ENCODE measurements at places on chromosomes 16 and 17.

DNA sequence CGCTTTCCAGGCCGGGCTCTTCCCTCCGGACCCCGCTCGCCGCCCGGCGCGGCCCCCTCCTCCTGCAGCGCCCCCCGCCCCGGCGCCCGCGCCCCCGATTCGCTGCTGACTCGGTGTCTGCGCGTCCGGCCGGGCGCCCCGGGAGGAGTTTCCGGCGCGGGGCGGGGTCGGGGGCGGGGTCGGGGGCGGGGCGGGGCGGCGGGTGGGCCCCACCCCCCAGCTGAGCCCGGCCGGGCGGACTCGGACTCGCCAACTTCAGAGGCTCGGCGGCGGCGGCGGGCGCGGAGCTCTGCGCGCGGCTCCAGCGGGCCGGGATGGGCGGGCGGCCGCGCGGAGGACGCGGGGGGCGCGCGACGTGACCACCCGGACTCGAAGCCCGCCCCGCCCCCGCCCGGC lies at the start of gene METRNL:
Gene METRNL, plus strand, starts transcription at position 258 of the 396 bp plus-strand sequence. CDS start 207 bp downstream, outside the sequence.
- DNase-seq = peak; percentile 72

- no peak for DNase-seq
Measured at GRCh38 chr17:69764146-69764545, 310.9 kb upstream of the KCNJ16 start.

DNA sequence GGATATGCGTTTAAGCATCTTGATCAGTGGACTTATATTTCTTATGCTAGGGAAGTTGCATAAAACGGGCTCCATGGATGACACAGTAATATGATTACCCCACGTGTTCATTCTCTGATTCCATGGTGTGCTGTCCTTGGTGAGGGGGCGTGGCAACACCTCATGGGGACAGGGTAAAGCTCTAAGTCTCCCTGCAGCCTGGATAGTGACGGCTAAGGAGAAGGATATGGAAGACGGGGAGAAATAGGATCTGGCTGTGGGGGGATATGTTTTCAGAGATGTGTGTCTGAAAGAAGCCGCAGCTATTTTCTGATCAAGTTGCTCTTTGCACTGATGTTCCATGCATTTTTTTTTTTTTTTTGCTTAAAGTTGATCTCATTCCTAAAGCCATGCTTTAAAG lies 84.3 kb downstream of the MARCHF10 start:
- no peak for DNase-seq

DNA sequence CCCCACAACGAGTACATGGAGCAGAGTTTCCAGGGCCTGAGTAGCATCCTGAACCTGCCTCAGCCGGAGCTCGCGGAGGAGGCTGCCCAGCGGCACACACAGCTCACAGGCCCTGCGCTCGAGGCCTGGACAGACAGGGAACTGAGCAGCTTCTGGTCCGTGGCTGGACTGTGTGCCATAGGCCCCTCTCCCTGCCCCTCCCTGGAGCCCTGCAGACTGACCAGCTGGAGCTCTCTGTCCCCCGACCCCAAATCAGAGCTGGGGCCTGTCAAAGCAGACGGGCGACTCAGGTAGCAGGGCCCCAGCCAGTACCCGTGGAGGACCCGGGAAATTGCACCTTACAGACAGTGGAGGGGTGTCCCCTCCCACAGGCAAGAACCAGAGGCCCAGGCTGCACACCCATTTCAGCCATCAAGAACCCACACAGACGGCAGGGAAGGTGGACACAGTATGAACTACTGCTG lies 13.0 kb downstream of the MRPL27 start:
- no peak for DNase-seq

DNA sequence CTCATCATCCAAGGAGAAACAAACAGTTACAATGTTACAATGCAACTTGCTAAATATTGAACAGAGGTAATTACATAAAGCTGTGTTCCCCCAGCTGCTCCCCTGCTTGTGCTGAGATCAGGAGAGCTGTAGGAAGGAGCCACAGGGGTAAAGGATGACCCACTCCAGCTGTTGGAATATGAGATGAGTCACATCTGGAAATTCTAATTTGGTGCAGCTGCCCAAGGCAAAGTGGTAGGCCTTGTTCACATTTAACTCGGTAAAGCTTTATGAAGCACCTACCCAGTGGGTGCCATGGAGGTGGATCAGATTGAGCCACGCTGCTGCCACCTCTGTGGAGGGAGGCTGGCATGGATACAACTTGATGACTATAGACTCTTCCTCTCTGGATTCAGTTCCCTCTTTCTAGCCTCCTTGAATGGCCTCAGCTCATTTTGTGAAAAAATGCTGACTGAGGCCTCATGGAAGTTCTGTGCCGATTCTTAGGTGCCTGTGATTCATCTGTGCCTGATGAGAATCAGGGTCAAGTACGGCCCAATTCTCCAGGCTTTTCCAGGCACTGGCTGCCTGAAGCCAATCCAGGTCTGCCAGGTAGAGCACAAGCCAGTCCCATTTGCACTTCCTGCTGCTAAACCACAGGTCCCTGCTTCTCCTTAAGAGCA lies 7.4 kb downstream of the ZNF689 start:
- peak; percentile 9 for DNase-seq

DNA sequence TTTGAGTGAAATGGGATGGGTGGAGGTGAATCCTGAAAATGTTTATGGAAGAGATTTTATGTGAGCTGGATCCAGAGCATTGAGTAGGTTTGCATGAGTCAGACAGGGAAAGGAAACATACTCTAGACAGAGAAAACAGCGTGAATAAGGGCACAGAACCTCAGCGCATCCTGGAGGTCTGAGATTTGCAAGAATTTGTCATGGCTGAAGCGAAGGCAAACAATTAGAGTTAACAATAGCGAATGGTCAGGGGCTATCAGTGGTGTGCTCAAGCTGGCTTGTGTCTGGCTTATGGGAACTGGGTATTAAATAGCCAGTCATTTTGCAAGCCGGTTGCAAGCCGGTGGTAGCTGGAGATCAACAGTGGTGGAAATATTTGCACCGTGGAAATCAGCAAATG lies 36.4 kb downstream of the MAP2K6 start:
- DNase-seq = no peak

DNA sequence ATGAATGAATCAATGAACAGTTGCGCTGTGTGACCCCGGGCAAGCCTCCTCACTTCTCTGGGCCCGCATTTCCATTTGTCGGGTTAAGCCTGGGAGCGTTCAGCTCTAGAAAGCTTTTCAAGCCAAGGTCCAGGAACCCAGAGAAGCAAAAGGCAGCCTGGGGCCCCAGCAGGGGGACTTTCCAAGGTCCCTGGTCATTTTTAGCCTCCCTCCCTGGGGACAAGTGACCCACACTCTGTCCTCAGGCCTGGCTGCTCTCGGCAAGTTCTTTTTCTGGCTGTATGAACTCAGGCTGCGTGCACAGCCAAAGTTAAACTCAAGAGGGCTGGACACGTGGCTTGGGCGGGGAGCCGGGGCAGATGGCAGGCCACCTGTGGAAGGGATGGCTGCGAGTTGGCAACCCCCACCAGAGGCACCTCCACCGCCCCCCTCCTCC lies 41.4 kb upstream of the CIBAR2 start:
- DNase-seq = no peak

- DNase-seq = no peak
Measured at GRCh38 chr17:35006961-35007360, 26.6 kb downstream of the LIG3 start.

DNA sequence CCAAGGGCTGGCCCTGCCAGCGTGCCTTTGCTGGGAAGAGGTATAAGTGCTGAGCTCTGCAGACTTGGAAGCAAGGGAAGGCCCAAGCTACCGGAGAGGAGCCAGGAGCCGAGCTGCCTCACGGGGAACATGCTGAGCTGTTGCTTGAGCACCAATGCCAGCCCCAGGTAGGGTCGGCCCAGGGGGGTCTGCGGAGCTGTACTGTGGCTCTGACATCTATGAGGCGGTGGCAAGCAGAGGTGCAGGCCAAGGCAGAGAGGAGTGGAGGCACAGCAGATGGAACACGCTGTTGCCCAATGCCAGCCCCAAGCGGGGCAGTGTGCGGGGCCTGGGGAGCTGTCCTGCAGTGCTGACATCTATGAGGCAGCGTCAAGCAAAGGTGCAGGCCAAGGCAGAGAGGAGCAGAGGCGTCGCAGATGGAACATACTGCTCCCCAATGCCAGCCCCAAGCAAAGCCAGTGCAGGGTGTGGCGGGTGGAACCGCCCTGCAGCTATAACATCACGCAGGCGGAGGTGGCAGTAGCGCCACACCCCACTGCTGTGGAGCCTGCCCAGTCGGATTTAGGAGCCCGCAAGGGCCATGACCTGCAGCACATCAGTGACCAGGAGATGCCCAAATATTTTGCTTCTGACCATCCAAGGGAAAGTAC lies 10.0 kb downstream of the GGA2 start:
- no peak for DNase-seq

DNA sequence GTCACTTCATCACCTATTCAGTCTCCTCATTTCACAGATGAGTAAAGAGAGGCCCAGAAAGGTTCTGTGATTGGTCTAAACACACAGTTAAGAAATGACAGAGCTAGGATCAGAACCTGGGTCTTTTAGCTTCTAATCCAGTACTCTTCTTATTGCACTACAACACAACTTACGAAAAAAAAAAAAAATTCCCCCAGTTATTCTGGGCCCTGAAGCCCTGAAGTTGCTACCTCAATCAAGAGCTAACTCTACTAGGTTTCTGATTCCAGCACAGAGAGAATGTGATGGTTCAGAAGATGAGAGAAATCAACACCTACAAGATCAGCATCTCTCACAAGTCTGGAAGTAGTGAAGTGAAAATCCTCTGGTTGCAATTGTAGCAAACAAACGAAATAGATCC lies 37.3 kb downstream of the GRB7 start:
- no peak for DNase-seq

DNA sequence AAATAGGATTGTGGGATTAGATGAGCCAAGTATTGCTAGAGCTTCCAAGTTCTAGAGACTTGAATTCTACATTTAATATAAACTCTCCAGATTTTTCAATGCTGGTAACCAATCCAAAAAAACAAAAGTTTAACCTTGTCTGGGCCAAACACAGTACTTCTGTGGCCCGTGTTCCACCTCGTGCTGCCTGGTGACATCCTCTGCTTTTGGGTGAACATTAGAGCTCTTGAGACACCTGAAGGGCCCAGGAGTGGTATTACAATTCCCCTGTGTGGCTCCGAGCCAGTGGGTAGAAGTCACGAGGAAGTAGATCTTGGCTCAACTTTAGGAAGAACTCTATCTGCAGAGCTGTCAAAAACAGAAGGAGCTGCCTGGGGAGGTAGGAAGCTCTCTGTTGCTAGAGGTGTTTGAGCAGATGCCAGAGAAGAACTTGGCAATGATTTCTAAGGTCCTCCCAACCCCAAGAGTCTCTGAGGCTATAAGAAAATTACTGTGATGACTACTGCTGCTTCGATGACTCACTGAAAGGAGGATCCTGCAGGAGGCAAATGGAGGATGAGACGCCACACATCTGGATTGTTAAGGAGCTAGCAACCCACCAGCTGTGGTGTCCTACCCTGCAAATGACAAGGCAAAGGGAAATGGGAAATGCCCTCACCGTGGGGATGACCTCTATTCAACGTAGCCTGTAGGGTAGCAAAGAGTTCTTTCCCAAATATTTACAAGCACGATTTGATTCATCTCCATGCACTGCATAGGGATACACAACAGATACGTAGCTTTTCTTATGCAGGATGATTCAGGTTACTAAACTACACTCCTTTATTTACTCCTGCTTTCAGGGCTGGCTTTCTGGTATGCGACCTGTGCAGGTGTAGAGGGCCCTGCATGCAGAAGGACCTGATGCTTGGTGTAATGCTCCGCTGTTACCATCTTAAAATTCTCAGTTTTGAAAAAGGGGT lies 45.8 kb upstream of the GAS7 start:
- peak; percentile 17 for DNase-seq

- no peak for DNase-seq
Measured at GRCh38 chr16:84443166-84443802, 61.2 kb downstream of the MEAK7 start.

DNA sequence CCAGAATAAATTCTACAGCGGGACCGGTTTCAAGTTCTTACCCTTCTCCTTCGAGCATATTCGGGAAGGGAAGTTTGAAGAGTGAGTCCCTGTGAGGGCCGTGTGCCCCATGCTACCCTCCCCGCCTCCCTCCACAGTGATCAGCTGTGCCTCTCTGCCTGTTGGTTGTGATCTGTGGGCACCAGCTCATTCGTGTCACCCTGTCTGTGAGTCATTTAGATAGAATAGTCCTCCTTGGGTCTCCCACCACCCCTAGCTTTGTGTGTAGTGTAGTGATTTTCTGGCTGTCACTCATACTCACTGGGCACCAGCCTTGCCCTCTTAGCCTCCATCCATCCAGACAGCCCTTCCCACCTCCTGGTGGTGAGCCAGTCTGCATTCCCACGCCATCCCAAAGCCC lies 15.0 kb upstream of the NAGLU start:
- peak; percentile 37 for DNase-seq

- DNase-seq = no peak
Measured at GRCh38 chr17:56581635-56582627, 11.6 kb upstream of the NOG start.

GRCh38 chr17:75942473-75942872 lies 1.6 kb upstream of the FBF1 start:
- no peak for DNase-seq

GRCh38 chr16:13245713-13246377 lies 344.4 kb downstream of the SHISA9 start:
- DNase-seq = no peak

- no peak for DNase-seq
Measured at GRCh38 chr16:14496786-14497185, 133.3 kb downstream of the PARN start.

DNA sequence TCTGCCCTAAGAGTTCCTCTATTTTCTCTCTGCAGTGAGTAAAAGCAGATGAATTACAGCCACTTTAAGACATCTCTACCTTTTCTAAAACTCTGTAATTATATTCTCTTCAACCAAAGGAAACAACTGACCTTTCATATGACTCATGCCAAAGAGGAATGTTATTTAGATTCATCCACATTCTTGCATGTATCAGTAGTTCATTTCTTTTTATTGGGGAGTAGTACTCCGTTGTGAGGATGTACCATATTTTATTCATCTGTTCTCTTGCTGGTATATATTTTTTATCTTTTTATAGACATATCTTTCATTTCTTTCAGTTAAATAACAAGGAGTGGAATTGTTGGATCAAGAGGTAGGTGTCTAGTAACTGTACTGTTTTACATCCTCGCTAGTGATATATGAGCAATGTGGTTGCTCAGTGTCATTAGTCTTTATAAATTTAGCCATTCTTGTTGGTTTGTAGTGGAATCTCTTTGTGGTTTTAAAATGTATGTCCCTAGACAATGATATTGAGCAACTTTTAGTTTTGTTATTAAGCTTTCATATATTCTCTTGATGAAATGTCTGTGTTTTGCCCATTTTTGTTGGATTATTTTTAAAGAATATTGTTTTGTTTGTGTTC lies 7.8 kb upstream of the MYH8 start:
- DNase-seq = peak; percentile 63

GRCh38 chr16:80852261-80852872 lies 48.0 kb upstream of the CDYL2 start:
- peak; percentile 25 for DNase-seq

DNA sequence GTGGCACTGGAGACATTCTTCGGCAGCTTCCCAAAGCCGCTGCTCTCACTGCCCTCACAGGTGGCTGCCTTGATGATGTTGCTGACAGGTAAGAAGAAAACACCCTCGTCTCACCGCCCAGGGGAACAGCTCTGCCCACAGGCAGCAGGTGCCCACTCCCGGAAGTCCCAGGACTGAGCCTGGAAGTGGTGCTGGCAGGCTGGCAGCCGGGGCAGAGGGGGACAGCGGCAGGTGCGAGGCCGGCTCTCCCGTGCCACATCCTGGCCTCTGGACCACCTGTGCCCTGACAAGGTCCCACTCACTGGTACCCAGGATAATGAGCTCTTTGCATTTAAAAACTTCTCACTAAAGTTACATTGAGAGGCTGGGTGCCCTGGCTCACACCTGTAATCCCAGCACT lies 20.4 kb downstream of the CEP131 start:
- DNase-seq = no peak

- peak; percentile 21 for DNase-seq
Measured at GRCh38 chr17:71327376-71328059, 793.3 kb upstream of the SOX9 start.
